ENCODE measurements at places on chromosomes 16 and 17.

DNA sequence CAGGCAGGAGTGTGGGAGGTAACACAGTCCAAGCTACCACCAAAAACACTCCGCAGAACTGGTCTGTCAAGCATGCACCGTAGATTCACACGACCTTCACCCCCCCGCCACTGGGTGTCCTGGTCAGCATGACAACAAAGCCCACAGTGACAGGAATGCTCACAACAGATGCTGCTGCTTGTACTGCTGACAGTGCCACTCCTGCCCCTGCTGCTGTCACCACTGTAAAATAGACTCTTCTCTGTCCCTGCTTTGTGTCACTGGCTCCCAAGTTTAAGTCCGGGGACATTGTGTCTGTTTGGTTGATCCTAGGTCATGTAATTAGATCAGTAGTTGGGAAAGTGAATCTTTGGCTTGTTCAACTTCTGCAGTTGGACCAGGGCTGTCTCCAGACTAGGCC lies 7.0 kb upstream of the ODF4 start:
- DNase-seq: no peak

DNA sequence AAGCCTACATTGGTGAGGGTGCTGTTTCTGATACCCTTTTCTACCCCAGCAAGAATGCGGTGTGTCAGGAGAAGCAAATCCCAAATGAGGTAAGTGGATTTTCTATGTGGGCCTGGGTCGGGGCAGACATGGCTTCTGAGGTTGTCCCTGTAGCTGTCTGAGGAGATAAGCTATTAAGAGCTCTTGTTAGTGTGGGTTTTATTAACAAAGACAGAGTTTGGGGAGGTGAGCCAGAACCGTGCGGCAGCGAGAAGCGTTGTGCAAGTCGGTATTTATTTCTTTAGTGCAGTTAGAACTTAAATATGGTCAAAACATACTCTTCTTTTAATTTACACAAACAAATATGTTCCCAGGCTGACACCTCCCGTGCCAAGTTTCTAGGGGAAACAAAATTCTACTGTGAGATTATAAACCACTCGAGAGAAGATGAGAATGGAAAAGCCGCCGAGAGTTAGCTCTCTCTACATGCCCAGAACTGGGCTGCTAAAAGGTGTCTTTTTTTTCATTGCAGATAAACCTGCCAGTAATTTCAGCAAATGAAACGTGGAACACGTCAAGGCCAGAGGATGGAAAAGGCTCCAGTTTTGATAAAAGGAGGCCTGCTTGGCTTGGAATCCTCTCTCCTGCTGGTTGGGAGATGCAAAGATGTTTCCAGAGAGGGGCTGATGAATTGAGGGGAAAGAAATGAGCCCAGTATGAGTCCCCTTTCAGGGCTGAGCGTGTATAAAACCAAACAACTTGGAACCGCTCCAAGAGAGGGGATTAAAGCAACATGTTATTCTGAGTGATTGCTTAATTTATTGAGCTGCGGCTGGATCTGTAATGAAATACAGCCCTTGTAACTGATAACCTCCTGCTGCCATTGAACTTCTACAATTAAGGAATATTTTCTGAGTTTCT lies 254.6 kb downstream of the MRTFB start:
- peak; percentile 61 for DNase-seq

DNA sequence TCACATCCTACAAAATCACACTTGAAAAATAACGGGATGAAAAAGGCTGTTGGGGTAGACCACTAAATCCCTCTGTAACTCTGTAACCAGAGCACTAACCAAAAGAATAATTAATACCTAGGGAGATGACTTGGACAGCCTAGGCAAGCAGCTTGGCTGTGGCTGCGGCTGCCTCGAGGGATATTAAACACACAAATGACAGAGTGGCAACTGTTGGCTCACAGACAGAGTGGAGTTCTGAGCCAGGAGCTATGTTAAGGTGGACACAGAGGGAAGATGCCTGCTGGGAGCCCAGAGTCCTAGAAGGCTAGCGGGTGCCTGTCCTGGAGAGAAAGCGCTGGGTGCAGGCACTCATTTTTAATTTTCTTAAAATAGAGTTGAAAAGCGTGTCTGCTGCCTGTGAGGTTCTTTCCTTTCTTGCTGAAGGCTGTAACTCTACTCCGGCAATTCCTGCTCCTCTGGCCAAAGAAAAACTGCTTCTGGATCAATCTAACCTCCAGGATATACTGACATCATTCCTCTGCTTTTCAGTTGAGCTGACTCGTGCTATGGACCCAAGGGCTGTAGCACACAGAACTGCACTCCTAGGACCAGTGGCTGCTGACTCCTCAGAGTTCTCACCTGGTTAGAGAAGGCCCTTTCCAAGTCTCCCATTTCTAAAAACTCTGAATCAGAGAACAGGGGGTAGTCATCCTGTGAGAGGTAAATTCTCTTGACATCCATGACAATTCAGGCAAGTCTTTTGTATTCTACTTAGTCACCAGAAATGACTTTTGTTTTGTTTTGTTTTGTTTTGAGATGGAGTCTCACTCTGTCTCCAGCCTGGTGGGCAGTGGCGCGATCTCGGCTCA lies 147.9 kb downstream of the STX8 start:
- DNase-seq: peak; percentile 5

- no peak for DNase-seq
These were observed 1.8 kb downstream of the TPSD1 start for GRCh38 chr16:1257561-1258224.

DNA sequence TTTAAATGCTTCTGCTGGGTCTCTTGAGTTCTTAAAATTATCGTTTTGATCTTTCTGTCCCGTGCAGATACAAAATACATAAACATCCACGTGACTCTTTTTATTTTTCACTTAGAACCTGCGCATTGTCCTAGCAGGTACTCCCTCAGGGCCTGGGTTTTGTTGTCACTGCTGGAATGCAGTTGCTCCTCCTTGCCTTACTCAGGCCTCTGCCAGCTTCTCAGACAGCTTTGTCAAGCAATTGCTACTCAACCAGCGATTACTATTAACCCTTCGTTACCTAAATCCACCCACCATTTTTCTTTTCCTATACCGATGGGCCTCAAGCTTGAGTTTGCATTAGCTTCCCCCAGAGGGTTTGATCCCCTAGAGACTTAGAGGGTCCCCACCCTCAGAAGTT lies 405.9 kb upstream of the RBFOX1 start:
- DNase-seq: no peak

DNA sequence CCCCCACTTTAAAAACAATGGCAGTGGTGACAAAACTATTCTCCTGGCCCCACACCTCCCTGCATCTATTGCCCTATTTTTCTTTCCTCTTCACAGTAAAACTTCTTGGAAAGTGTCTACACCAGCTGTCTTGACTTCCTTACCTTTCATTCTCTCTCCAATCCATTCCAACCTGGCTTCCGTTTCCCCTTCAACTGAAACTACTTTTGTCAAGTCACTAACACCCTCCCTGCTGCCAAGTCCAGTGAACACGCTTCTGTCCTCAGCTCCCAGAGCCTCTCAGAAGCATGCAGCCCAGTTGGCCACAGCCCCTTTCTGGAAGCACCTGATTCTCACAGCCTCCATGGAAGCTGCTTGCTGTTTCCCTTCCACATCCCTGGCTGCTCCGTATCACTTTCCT lies 4.0 kb upstream of the SCN4A start:
- no peak for DNase-seq

GRCh38 chr17:40459636-40460603 lies 16.7 kb downstream of the IGFBP4 start:
- no peak for DNase-seq

- DNase-seq: peak; percentile 1
These were observed 378.1 kb downstream of the HAPSTR1 start for GRCh38 chr16:9469512-9469911.

DNA sequence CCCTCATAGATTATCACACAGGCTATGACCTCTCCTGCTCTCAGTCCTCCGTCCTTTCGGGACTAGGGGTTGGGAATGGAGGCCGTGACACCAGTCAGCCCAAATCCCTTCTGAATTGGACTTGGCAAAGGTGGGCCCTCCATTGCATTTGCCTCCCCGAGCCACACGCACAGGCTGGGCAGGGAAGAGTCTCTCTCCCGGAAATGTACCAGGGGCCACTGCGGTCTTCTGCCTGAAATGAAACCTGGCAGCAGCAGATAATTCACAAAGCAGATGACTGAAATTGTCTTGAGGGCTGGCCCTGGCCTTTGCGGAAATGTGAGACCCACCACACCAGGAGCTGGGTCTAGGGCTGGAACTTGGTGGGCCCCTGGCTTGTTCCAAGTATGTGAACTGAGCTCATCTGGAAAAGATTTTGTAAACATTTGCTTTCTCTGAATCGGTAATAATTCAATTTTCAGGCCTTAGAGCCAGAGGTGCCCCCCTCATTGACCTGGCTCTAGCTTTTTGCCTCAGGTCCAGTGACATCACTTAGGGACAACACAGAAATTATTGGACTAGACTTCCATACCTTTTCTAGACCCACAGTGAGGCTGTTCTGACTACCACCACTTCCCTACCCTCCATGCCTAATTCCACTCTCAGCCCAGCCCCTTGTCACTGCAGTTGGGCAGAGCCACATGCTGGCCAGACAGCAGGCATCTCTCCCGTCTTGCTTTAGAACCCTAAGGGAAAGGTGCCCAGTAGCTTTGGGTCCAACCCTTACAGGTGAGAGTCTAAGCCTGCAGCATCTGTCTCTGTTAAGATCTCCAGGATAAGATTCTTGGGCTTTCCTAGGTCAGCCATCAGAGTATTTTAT lies 75.2 kb downstream of the CCDC182 start:
- DNase-seq: no peak

- DNase-seq: no peak
These were observed 55.1 kb upstream of the MNT start for GRCh38 chr17:2455956-2456355.

GRCh38 chr16:7315813-7316212 lies 16.8 kb upstream of the RBFOX1 start:
- no peak for DNase-seq

DNA sequence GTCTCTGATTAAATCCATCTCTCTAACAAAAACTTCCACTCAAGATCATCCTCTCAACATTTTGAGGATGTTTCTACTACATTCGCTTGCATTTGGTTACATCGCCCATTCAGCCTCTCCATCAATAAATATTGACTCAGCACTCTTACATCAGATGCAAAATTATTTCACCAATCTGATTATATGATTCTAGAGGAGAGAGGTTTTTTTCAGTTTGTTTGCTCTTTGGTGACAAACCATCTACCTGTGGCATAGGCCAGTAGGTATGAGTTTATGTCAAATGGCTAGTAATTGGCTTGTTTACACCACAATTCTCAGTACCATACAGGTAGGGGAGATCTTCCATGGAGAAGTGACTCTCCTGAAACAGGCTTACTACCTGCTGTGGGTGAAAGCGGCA lies 52.3 kb downstream of the TOX3 start:
- DNase-seq: no peak

GRCh38 chr17:37816950-37817349 lies 72.1 kb upstream of the HNF1B start:
- no peak for DNase-seq

DNA sequence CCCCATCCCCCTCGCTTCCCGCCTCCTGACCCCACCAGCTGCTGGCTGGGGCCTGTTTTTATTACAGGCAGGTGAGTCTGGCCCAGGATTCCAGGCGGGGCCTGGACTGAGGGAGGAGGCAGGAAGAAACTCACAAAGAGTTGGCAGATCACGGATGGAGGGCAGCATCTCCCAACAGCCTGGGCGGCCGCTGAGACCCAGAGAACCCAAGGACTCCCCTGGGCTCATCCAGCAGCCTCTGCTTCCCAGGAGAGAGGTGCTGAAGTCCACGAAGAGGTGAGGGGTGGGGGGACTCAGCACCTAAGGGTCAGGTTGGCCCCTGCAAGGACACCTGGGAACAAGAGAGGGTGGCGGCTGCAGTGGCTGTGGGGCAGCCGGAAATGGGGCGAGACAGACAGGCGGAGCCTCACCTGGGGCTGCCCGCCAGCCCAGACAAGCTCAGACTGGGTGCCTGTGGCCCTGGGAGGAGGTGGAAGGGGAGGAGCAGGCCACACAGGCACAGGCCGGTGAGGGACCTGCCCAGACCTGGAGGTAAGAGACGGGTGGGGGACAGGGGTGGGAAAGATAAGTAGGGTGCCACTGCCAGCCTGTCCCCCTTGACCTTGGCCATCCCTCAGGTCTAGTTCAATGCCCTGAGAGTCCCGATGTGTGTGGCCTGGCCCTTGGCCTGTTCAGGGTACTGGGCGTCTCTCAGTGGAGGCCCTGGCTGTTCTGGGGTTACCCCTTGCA lies 8.7 kb upstream of the ADGRG1 start:
- no peak for DNase-seq

DNA sequence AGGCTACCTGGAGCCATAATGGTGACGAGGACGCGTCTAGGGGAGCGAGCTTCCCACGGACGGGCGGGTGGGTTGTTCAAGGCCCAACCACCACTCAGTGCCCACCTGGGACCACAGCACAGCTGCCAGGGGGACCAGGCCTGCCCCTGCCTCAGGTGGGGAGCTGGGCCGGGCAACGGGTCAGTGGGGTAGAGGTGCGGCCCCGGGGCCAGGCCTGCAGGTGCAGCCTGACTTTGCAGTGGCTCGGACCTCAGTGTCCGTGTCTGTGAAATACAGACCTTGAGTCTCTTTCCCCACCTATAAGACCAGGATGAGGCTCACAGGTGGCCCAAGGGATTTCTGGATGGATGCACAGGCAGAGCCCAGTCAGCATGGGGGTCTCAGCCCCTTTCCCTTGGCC lies 43.3 kb downstream of the ACTG1 start:
- DNase-seq: no peak

GRCh38 chr17:57898487-57899311 lies 48.9 kb upstream of the MRPS23 start:
- DNase-seq: peak; percentile 65

All from cardiac fibroblast (primary cell).